Activated effector memory CD4-positive, alpha-beta T cell treated with anti-CD3 and anti-CD28 coated beads, Interleukin-2, amount 50 U/mL, for 16 hours (primary cell): ENCODE measurements at places on chromosomes 2 and 18.

- DNase-seq: no peak
These were observed 7.2 kb upstream of the CD226 start for GRCh38 chr18:69954719-69955480.

GRCh38 chr2:130808482-130809268 lies 28.0 kb upstream of the ARHGEF4 start:
- DNase-seq: no peak

DNA sequence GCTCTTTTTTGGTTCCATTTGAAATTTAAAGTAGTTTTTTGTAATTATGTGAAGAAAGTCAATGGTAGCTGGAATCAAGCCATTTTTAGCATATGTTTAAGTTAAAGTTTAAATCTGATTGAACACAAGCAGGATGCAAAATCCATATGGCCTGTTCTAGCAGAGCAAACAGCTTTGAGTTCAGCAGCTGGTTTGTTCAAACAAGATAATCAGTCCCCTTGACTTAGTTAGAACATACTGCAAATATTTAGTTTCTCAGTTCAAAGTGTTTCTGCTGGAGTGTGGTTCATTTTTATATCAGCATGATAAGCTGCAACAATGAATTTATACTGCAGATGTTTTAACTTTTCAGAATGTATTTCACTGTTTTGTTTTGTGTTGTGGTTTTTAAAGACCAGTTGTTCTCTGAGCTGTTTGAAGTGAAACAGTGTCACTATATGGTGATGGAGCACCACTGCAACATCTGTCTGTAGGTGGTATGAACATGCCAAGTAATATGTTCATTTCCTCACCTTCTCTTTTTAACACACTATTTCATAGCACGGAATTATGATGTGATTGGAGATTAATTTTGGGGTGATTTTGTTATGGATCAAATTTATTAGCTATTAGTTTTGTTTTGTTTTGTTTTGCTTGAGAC lies 125.3 kb downstream of the COL4A4 start:
- DNase-seq: no peak

DNA sequence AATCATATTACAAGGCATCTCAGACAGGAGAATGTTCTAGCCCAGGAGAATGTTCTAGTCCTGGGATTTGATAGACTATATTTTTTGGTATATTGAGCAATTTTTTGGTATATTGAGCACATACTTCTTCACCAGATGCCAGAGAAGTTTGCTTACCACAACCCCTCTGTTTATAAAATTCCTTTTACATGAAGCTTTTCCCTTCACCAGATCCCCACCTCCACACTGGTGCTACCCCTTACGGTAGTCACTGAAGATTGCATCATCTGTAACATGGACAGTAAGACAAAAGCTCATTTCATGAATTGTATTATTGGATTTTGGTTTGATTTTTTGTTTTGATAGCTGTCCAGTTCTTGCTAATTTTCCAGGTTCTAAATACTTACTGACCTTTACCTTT lies 7.2 kb upstream of the HNMT start:
- DNase-seq: no peak

DNA sequence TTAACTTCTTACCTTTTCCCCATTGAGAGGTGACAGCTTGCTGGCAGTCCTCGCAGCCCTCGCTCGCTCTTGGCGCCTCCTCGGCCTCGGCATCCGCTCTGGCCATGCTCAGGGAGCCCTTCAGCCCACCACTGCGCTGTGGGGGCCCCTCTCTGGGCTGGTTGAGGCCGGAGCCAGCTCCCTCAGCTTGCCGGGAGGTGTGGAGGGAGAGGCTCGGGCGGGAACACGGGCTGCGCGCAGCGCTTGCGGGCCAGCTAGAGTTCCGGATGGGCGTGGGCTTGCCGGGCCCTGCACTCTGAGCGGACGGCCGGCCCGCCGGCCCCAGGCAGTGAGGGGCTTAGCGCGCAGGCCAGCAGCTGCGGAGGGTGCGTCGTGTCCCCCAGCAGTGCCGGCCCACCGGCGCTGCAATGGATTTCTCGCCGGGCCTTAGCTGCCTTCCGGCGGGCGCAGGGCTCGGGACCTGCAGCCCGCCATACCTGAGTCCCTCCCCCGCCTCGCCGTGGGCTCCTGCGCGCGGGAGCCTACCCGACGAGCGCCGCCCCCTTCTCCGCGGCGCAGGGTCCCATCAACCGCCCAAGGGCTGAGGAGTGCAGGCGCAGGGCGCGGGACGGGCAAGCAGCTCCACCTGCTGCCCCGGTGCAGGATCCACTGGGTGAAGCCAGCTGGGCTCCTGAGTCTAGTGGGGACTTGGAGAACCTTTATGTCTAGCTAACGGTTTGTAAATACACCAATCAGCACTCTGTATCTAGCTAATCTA lies 335.0 kb downstream of the CBLN2 start:
- DNase-seq: no peak

DNA sequence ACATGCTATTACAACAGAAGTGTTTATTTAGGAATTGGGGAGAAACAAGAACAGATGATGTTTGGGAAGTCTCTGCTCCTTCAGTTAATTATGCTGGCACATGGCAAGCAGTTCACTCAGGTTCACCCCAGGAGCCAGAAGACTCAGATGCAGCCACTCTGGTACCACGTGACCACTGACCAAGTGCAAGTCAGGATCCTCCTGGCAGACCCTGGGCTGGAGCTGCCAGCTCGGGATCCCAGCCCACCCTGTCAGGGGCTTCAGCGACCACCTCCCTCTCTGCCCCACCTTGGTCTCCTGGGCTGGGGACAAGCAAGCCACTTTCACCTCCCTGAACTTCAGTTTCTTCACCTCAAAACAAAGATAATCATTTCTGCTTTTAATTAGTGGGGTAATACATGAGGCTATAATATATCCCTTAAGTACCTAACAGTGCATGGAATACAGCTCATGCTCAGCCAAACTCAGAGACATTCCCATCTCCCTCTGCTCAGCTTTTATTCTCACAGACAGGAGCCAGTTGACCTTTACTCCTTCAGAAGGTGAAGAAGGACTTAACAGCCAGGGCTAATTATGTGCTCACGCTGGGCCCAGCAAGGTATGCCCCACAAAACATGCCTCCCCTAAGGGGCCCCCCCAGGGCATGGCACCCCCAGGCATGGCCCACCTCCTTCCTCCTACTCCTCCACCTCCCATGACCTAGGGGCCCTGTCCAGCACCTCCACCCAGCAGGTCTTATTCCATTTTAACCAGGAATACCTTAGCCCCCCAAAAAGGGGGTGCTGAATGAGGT lies 11.8 kb downstream of the CRACDL start:
- no peak for DNase-seq

GRCh38 chr2:224572338-224572737 lies 12.8 kb downstream of the CUL3 start:
- no peak for DNase-seq

DNA sequence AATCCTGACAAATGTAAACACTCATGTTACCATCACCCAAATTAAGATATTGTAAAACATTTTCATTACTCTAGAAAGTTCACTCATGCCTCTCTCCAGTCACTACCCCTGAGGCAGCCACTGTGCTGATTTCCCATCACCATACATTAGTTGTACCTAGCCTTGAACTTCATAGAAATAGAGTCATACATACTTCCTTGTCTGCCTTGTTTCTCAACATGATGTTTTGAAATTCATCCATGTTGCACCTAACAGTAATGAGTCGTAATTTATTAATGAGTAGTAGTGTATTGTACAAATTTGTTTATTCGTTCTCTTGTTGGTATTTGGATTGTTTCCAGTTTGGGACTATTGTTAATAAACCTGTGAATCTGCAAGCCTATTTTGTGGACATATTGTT lies 49.0 kb upstream of the TWSG1 start:
- DNase-seq: no peak

DNA sequence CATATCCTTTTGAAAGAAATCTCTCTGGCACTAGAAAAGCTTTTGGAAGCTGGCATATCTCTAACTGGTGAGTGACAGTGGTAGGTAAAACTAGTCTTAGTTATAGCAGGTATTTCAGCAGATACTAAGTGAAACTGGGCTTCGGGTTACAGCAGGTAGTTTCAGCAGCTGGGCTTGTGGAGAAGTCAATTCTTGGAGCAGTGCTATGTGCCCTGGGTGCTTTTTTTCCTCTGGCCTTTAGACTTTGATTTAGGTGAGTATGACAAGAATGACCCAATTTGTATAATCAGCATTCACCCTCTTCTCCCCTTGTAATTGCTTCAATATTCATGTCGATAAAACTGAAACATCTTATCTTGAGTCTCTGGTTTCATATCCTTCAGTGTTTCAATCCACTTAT lies 123.1 kb downstream of the KYNU start:
- no peak for DNase-seq

DNA sequence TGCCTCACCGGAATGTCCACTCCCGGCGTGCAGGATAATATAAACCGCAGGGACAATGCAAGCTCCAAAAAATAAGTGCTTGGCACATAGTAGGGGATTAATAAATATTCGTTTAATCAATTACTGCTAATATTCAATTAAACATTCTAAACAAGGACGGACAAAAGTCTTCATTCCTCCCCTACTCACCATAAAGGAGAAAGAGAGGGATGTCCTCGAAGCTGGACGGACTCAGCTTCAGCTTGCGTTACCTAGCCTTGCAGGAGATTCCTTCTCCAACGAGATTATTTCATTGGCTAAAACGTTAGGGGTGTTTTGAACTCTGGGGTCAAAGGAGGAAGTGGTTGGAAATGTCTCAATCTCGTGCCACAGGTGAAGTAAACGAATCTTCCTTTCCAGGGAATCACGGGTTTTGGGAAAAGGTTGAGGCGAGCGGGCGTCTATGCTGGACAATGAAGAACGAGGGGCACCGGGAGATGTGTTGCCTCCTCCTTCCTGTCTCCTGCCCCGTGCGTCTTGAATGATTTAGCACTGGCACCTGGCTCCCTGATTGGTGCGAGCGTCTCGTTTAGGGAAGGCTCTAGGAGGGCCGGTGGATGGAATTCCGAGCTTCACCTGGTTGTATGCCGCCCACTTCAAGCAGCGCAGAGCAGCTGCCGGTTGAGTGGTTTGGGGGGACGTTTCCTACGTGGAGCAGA lies 2.0 kb upstream of the GAD1 start:
- DNase-seq: no peak

DNA sequence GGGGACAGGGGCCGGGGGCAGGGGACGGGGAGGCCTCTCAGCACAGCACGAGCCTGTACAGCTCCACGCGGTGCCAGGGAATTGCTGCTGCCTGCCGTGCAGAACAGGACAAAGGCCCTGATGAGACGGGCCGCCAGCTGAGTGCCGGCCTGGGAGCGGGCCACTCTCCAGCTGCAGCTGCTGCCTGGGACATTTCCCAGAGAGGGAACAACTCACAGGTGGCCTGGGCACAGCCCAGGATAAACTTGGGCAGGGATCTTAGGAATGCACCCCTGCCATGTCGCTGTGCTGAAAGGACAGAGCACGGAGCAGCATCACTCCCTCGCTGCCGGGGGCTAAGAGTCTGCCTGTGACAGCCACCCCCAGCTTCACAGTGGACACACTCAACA lies 38.8 kb downstream of the CENPO start:
- DNase-seq: peak; percentile 56

DNA sequence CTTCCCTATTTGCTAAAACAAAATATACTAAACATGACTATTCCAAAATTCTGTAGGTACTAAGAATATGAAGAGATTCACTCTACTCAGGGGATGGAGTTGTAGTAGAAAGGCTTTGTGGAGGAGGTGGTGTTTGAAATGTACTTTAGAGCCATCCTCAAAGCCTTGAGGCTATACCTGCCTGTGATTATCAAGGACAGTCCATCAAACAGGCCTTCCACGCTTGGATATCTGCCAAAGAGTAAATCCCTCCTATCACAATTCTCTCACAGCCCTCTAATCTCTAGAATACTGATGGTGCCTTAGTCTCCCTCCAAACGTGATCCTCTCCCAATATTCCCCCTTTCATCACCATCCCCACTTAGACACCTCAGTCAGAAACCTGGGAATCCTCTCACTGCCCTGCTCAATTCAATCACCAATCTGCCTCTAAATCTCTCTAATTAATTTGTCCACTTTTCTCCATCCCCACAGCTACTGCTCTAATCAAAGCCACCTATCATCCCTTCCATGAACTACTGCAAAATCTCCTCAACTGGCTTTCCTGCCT lies 13.1 kb downstream of the SOS1 start:
- no peak for DNase-seq

- no peak for DNase-seq
These were observed 6.2 kb upstream of the RNU2-63P start for GRCh38 chr2:88022669-88022921.

DNA sequence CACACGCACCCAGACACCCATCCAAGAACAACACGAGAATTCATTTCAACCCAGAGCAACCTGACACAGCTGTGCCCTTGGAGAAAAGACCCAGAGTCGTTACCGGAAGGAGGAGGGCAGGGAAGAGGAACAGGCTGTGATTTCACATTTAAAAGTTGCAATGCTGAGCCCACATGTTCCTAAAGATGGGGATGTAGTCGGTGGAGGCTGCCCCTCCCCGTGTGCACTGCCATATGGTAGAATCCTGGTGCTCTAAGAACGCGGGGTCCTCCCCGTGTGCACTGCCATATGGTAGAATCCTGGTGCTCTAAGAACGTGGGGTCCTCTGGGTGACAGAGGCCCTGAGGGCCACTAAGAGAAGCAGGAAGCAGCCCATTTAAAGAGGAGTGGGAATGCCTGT lies 10.9 kb downstream of the MTERF4 start:
- DNase-seq: no peak

DNA sequence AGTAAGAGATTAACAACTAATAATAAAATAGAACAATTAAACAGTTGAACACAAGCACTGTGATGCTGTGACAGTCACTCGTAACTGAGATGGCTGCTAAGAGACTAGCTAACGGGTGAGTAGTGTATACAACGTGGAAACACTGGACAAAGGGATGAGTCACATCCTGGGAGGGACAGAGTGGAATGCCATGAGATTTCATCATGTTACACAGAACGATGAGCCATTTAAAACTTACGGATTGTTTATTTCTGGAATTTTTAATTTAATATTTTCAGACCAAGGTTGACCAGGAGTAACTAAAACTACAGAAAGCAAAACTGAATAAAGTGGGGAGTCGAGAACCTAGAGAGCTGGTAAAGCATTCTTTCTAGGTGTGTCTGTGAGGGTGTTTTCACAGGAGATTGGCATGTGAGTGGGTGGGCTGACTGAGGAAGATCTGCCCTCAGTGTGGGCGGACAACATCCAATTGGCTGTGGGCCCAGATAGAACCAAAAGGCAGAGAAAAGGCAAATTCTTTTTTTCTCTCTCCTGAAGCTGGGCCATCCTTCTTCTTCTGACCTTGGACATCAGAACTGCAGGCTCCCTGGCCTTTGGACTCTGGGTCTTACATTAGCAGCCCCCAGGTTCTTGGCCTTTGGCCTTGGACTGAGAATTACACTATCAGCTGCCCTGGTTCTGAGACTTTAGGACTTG lies 14.6 kb downstream of the TMSB10 start:
- DNase-seq: peak; percentile 74

DNA sequence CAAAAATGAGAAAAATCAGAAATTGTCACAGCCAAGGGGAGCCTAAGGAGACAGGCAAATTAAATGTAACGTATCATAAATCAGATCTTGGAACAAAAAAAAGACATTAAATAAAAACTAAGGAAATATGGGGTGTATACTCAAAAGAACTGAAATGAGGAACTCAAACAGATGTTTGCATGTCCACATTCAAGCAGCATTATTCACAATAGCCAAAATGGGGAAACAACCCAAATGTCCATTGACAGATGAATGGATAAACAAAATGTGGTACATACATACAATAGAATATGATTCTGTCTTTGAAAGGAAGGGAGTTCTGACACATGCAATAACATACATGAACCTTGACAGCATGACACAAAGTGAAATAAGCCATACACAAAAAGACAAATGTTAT lies 155.8 kb upstream of the KLF7 start:
- DNase-seq: no peak
